Central memory CD4-positive, alpha-beta T cell (primary cell): ENCODE measurements at places on chromosomes 6 and 20.

- no peak for DNase-seq
Measured at GRCh38 chr6:156175971-156176421, 601.2 kb upstream of the ARID1B start.

DNA sequence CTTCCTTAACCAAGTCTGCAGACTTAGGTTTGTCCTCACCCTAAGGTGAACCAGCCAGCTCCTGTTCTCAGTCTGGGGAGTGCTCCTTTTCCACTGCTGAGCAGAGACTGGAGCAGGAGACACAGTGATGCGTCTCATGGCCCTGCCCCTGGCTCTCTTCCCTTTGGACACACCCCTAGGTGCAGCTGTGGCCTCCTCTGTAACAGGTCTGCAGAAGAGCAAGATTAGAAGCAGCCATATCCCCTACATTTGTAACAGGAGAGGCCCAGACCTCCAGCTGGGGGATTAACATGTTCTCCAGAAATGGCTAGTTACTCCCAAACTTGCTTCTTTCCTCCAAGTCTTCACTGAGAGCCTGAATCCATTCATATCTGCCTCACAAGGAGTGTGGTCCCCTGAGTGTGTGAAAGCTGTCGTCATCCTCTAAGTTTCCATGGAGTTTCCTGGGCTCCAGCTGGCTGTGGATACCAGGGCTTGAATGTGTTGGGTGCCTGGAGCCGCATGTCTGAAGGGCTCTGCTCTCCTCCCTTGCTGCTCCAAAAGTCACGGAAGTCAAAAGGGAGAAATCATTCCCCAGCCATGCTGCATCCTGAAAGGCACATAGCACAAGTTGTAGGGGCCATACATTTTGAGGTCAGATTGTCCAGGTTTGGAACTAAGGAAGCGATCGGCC lies 57.7 kb downstream of the PPP1R14C start:
- no peak for DNase-seq

GRCh38 chr20:40706977-40707582 lies 18.0 kb upstream of the MAFB start:
- no peak for DNase-seq

GRCh38 chr6:149985481-149985937 lies 21.8 kb downstream of the ULBP1 start:
- DNase-seq = no peak

DNA sequence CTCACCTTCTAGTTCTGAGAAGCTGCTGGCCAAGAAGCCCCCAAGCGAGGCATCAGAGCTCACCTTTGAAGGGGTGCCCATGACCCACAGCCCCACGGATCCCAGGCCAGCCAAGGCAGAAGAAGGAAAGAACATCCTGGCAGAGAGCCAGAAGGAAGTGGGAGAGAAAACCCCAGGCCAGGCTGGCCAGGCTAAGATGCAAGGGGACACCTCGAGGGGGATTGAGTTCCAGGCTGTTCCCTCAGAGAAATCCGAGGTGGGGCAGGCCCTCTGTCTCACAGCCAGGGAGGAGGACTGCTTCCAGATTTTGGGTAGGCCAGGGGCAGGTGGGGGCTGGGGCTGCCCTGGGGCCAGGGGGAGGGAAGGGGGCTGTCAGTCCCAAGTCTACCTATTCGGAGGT lies 2.3 kb downstream of the MYLK2 start:
- DNase-seq = no peak

GRCh38 chr6:129744201-129744879 lies 34.4 kb upstream of the ARHGAP18 start:
- DNase-seq = no peak
